ENCODE measurements at places on chromosomes 1 and 21.

- DNase-seq, result no peak
Measured at GRCh38 chr1:108858230-108858950, 1.5 kb upstream of the AKNAD1 start.

GRCh38 chr1:95518310-95518709 lies 284.3 kb downstream of the RWDD3 start:
- DNase-seq, result no peak

GRCh38 chr1:185468626-185469025 lies 151.6 kb upstream of the IVNS1ABP start:
- DNase-seq, result no peak

GRCh38 chr1:19775317-19775716 lies 24.4 kb downstream of the TMCO4 start:
- no peak for DNase-seq

DNA sequence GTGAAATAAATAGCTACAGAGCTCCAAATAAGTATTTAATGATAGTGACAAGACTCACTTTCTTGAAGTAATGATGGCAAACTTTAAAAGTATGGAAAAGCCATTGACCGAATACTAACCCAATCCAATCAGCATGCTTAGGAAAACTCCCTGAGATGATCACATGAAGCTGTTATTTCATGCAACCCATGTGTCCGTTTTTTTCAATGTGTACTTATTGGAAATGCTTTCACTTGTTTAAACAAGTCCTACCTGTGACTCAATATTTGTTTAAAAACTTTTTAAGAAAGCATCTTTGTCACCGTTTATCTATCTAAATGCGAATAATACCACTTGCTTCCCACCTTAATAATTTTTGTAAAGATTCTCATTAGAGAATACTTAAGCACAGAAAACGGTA lies 185.8 kb downstream of the NRIP1 start:
- no peak for DNase-seq

DNA sequence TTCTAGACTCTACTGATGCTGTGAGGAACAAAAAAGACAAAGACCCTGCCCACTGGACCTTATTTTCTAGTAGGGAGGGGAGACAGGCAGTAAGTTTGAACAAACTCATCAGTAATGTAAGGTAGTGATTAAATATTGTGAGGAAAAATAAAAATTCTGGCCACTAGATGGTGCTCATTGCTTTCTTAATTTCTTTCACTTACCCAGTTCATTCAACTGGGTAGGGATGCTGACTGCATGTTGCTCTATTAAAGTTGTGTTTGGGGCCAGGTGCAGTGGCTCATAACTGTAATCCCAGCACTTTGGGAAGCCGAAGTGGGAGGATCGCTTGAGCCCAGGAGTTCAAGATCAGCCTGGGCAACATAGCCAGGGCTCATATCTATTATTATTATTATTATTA lies 6.3 kb upstream of the KYAT3 start:
- peak; percentile 87 for DNase-seq

DNA sequence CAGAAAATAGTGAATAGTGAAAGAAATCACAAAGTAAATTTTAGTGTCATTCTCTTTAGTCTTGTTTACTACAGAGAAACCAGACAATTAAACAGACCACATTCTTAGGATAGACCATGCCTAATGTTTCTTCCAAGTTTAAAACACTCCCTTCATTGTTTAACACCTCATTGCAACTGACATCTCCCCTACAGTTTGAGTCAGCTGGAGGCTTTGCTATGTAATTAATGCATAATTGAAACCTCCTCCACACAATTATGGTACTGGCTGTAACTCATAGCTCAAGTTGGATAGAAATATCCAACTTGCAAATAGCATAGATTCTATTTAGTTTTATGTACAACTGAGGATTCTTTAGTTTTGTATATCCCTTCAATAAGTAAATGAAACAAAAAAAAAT lies 35.2 kb upstream of the B3GALT2 start:
- DNase-seq, result no peak

DNA sequence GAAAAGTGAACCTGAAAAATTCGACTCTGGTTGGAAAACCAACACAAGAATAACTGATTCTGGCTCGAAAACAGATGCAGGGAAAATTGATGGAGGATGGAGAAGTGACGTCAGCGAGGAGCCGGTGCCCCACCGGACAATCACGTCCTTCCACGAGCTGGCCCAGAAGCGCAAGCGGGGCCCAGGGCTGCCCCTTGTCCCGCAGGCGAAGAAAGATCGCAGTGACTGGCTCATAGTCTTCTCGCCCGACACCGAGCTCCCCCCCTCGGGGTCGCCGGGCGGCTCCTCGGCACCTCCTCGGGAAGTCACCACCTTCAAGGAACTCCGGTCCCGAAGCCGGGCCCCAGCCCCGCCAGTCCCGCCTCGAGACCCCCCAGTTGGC lies 1.9 kb downstream of the RUSC1 start:
- DNase-seq, result no peak

DNA sequence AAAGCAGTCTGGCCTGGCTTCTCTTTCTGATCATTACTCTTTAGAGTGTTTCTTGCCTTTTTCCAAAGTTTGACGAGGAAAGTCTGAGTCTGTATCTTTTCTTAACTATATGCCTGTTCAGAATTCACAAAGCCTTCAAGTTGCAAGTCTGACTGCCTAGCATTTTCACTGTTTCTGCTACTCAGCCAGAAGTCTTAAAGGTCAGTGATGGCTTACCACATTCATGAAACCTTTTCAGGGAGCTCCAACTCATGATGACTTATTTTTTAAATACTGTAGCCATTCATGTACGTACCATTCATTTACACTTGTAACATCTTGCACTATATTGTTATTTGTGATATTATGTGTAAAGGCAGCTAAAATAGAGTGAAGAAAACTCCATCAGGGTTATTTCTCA lies 58.2 kb downstream of the TNFSF4 start:
- no peak for DNase-seq

GRCh38 chr1:25150985-25151495 lies 81.3 kb downstream of the SYF2 start:
- no peak for DNase-seq

DNA sequence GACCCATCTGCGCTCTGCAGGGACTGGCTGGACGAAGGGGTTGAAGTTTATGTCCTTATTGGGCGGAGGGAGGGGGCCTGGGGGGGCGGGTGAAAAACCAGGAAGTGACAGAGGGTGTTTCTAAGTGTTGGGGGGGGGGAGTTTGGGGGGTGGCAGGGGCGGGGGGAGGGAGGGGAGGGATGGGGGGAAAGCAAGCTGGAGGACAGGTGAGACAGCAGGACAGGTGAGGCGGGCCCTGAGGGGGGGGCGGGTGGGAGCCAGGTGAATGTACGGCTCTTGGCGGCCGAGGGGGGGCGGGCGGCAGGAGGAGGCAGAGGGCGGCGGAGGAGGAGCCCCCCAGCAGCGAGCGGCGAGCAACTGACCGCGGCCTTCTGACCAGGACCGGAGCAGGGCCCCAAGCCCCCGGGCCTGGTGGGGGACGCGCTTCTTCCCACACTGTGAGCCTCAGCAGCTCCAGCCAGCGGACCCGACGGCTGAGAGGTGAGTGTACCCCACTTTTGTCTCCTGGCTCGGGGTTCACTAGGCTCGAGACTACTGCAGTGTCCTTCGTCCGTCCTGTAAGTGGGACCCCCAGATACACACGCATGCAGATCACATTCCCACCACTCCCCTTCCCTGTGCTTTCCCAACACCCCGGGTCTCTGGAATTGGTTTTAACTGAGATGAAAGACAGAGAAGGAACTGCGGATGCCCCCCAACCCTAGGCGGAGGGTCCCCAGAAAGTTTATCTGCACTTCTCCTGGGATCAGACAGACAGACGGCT lies at the start of gene ZBTB7B:
TSS of gene ZBTB7B (plus strand) at position 339 of the 763 bp plus-strand sequence. CDS start 11,859 bp downstream, outside the sequence.
- no peak for DNase-seq

GRCh38 chr1:109277434-109278204 lies 5.3 kb downstream of the PSRC1 start:
- DNase-seq, result peak; percentile 66

DNA sequence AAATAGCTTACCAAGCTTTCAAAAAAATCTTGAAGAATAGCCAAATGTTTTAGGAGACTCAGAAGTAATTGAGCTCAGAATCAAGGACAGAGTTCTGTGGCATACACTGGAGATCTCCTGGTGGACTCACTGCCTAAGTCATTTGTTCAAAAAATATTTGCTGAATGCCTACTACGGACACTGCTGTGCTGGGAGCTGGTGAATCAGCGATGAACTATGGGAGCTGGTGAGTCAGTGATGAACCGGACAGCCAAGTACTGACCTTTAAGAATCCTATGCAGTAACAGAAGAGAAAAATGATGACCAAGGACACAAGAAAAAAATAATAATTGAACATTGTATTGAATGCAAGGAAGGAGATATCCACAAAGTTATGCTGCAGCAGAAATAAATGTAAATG lies 717.9 kb upstream of the CXADR start:
- DNase-seq, result no peak

- no peak for DNase-seq
Measured at GRCh38 chr1:15454256-15454655, 2.3 kb upstream of the CELA2A start.

DNA sequence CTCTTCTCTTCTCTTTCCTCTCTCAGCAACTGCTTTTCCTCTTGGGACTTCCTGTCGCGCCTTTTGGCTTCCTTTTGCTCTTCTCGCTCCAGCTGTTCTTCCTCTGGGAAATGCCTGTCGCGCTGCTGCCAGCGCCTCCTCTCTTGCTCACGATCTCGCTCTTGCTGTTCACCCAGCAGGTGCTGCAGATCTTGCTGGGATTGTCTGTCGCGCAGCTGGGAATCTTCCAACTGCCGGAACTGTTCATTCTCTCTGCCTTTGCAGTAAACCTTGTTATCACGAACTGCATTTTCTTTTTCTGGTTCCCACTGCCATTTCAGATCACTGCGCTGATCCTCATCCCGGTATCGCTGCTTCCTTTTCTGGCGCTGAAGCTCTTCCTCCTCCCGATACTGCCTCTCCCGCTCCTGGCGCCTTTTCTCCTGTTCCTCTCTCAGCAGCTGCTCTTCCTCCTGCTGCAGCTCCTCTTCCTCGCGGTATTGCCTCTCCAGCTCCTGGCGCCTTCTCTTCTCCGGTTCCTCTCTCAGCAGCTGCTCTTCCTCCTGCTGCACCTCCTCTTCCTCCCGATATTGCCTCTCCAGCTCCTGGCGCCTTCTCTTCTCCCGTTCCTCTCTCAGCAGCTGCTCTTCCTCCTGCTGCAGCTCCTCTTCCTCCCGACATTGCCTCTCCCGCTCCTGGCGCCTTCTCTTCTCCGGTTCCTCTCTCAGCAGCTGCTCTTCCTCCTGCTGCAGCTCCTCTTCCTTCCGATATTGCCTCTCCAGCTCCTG lies 5.8 kb downstream of the TCHH start:
- no peak for DNase-seq

DNA sequence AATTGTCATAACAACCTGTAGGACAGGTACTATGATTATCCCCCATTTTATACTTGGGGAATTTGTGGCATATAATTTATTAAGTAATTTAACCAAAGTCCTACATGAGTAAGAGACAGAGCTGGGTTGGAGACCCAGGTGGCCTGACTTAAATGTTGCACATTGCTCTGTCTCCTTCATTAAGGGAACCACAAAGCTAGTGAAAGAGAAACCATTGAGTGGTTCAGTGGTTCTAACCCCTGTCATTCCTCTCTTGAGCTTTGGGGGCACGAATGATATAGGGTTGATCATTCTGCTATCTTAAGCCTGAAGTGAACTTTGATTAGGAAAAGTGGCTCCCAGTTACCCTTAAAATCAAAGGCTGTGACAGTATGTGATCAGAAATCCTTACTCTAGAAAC lies 5.3 kb upstream of the MAP3K7CL start:
- no peak for DNase-seq

GRCh38 chr1:100146958-100147357 lies 14.0 kb downstream of the TRMT13 start:
- DNase-seq, result no peak

- DNase-seq, result no peak
Measured at GRCh38 chr1:1053022-1053421, 21.1 kb downstream of the RNF223 start.

GRCh38 chr1:6958407-6959030 lies 173.3 kb downstream of the CAMTA1 start:
- no peak for DNase-seq

DNA sequence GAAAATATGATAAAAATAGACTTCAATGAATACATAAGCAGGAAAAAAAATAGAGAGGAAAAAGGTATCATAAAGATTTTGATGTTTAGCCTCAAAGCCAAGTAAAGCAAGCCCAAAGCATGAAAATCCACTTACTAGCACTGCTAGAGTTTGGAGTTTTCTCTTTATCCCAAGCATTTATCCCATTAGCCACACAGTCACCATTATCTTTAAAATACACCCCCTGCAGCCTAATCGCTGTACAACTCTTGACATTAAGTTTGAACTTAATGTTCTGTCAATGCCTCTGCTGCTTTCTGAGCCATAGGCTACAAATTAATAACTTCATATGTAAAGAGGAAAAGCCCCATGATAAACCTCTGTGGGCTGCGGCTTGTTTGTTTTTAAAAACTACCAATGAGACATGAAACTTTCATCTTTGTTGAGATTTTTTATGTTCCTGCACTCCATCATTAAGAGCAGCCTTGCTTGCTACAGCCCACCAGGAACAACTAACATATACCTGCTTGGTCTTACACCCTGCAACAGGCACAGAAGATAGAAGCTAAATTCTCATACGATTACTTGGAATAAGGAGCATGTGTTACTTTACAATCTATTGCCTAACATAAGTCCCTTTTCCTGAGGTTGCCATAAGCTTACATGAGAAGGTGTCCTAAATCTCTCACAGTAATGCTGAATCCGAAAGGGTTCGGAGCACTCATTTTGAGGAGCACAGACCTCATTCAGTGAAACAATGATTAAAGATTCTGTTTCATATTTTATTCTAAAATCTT lies 202.4 kb downstream of the SMYD3 start:
- DNase-seq, result no peak

- DNase-seq, result no peak
Measured at GRCh38 chr1:218496561-218496960, 151.4 kb downstream of the TGFB2 start.

GRCh38 chr1:15966081-15966955 lies 9.6 kb downstream of the ZBTB17 start:
- DNase-seq, result peak; percentile 67

DNA sequence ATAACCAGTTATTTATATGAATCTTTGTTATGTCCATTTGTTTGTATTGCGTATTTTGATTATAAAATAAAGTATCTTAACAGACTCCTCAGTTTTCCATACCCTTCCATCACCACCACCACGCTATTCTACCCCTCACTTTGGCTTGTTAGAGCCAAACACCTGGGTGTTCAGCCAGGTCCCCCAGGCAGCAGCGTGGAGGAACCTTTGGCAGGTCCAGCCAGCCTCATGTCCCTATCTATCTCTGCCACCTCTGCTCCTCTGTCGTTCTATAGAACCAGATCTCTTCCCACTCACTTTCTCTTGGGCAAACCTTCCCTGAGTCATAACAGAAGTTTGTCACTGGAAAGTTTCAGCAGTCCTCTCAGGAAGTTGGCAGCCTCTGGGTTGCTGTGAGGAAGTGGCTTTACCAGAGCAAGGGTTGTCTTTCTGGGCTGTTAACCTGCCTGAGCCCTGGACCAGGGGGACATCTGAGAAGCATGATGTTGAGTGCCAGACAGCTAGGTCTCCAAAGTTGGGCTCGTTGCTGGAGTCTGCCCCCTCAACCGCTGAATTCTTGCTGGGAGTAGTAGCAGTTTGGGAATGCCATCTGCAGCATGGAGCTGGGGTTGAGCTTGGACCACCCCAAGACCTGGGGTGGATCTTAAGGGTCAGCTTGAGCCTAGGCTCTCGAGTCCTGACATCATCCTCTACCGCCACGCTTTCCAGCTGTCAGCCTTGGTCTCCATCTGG lies 996 bp upstream of the SH3BGRL3 start:
- DNase-seq, result peak; percentile 41

GRCh38 chr1:19034721-19035120 lies 78.2 kb upstream of the IFFO2 start:
- no peak for DNase-seq
